Uterus (tissue), 4 donors: ENCODE measurements at places on chromosomes 1 and 21. TPM values are rescaled to one million over a fixed set of nuclear protein-coding genes. Genes with fewer than 3 reads are reported as not detected.
A peak's percentile ranks its signal among the peaks of the same experiment; 100 is the strongest.

LDLRAD1 gene
- not detected for total RNA-seq

INPP5B gene
- total RNA-seq = 42.3 TPM

SPRR2F gene
- not detected for total RNA-seq

PRKAA2 gene
- total RNA-seq = 2.8 TPM

KLHDC7A gene
- total RNA-seq = not detected

H3-3A gene
- 572 TPM for total RNA-seq

DNA sequence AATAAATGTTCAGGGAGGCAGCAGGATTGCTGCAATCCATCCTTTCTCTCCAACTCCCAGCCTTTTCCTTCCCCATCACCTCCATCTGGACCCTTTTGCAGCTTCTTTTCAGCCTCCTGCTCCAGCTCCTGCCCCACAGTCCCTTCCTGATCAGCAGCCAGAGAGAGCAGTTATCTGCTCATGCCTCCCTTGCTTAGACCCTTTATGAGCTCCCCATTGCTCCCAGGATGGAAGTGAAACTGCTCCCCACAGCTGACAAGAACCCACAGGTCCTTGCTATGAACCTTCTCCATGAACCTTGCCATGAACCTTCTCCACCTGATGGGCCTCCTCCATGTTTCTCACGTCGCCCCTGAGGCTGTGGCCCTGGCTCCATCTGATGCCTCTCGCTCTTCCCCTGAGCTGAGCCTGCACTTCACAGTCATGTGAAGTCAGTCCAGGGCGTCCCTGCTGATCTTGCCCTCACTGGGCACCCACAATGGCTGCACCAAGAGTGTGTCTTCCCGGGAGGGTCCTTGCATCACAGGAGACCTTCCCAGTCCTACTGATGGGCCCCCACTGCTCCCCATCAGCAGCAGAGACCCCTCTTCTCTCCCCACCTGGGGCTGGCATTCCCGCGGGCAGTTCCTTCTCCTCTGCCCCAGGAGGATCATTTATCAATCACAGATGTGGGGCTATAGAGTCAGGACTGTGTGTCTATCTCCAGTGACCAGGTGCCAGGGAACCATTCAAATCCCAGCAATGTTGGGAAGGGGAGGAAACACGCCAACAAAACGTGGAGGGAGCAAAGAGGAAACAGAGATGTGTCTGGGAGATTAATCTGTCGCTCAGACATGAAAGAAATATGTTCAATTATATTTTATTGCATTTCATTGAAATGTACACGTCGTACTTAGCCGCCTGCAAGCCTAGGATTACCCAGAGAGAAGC lies 73.1 kb downstream of the MATN1 start:
- H3K27me3 ChIP-seq = no peaks in the 10 kb centered on the region
- H3K27ac ChIP-seq = peak overlapping the region; percentile 69
- H3K36me3 ChIP-seq = no peaks in the 10 kb centered on the region
- DNase-seq = no peak
- H3K4me3 ChIP-seq = no peak overlapping the region
- H3K4me1 ChIP-seq = no peaks in the 10 kb centered on the region

DNA sequence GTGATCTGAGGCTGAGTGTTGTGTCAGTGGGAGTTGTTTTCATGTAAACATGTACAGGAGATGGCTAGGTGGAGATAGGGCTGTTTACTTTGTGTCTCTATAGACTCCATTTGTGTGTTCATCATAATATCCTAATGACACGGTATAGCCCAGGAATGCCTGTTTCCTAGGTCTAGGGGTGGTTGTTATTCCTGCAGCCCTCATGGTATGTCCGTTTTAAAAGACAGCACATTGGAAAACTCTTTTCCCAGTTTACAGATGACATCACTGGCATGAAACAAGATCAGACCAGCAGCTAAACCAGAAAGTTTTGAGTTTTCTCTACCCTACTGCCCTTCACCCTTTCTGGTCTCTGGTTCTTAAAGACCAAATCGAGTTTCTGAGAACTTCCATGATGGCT lies 227.3 kb upstream of the TMEM51 start:
- H3K27me3 ChIP-seq = no peaks in the 10 kb centered on the region
- no peak overlapping the region for H3K27ac ChIP-seq
- H3K4me1 ChIP-seq = peaks cover 17% of the 10 kb centered on the region
- DNase-seq = no peak
- no peak overlapping the region for H3K4me3 ChIP-seq

DNA sequence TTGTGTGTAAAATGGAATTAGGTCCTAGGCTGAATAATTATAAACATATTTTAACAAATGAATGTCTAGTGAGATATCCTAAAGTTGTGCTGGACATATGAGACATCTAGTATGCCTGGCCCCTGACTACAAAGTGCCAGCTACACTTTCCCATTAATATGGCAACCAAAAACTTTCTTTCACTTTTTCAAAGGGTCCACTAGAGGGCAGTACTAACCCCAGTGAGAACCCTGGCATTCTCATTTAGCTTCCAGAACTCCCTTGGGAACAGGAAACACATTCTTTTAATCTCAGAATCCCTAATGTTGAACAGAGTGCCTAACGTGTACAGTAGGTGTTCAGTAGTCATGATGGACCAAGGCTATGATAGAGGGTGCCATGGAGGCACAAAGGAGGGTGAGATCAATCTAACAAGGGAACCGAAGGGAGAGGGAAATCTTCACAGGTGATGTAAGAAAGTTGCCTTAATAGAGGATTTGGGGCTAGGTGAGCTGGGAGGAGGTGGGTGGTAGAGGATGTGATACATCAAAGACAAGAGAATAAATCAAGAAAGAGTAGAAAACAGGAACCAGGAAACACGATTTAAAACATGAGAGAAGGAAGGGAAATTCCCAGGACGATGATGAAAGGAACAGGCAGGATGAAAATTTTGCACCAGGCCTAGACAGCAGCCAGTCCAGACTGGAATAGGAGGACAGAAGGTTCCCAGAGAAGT lies 41.6 kb downstream of the NSL1 start:
- no peak for DNase-seq
- H3K36me3 ChIP-seq = no peaks in the 10 kb centered on the region
- H3K4me3 ChIP-seq = no peak overlapping the region
- H3K4me1 ChIP-seq = no peaks in the 10 kb centered on the region
- no peaks in the 10 kb centered on the region for H3K27me3 ChIP-seq

- H3K4me3 ChIP-seq = no peak overlapping the region
- H3K36me3 ChIP-seq = no peaks in the 10 kb centered on the region
- no peak for DNase-seq
- H3K27ac ChIP-seq = no peak overlapping the region
- H3K27me3 ChIP-seq = no peaks in the 10 kb centered on the region
Measured at GRCh38 chr1:50724626-50725286, 235.3 kb downstream of the FAF1 start.

GRCh38 chr1:204032642-204033235 lies 40.2 kb upstream of the SOX13 start:
- H3K4me3 ChIP-seq = no peak overlapping the region
- no peaks in the 10 kb centered on the region for H3K27me3 ChIP-seq
- H3K4me1 ChIP-seq = no peaks in the 10 kb centered on the region

DNA sequence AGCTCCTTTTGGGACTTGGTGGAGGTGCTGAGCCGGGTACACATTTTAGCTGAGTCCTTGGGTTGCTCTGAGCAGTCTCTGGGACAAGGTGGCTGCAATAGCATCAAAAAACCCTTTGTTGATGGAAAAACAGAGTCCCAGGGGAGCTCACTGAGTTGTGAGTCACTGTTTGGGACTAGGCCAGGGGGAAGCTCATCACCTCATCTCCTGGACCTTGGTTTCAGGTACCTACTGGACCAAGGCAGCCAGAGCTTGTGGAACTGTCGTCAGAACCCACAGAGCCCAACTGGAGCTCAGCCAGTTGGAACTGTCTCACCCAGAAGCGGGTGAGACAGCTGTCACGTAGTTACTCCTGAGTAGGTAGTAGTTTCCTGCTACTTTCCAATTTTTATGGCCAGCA lies 146.7 kb downstream of the HLX start:
- H3K36me3 ChIP-seq = no peaks in the 10 kb centered on the region
- H3K4me1 ChIP-seq = no peaks in the 10 kb centered on the region
- H3K27ac ChIP-seq = no peak overlapping the region
- H3K27me3 ChIP-seq = no peaks in the 10 kb centered on the region

DNA sequence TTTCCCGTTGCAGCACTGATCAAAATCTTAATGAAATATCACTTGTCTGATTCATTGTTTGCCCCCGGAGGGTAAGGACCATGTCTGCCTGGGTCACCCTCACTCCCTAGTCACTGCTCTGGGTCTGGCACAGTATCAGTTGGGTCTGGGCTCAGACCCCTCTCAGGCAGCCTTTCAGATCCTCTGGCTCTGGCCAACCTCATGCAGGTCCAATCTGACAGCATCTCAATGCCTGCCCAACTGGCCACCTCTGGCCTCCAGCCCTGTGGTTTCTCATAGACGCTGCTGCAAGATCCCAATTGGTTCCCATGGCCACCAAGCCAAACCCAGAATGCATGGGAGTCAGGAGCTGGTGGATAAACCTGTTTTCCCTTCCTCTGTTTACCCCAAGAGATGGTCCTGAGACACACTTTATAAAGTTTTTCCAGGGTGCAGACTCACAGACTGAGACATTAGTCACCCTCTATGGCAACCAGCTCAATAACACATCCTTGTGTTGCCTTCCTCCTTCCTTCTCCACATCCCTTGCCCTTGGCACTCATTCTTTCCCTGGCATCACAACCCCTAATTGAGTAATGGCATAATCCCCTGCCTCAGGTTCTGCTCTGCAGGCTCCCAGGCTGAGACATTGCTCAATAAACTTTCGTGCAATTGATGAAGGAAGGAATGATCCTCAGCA lies 199.2 kb downstream of the GRIK3 start:
- no peak overlapping the region for H3K27ac ChIP-seq
- DNase-seq = no peak
- H3K36me3 ChIP-seq = no peaks in the 10 kb centered on the region
- no peak overlapping the region for H3K4me3 ChIP-seq
- H3K4me1 ChIP-seq = no peaks in the 10 kb centered on the region
- no peaks in the 10 kb centered on the region for H3K27me3 ChIP-seq

DNA sequence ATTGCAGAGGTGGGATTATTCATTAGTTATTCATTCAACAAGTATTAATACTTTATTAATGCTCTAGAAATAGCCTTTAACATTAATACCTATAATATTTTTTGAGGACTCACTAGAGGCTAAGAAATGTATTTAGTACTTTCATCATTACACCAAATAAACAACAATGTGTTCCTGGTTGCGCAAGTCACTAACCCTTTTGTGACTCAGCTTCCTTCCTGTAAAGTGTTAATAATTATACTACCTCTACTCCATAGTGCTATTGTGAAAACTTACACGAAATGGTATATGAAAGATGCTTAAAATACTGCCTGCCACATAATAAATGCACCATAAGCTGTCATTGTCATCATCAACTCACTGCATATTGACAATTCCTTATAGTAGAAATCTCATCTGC lies 431.0 kb downstream of the DPYD start:
- no peak overlapping the region for H3K27ac ChIP-seq
- no peaks in the 10 kb centered on the region for H3K27me3 ChIP-seq
- no peak for DNase-seq
- H3K36me3 ChIP-seq = no peaks in the 10 kb centered on the region

GRCh38 chr1:180327089-180327488 lies 97.0 kb downstream of the LHX4 start:
- no peaks in the 10 kb centered on the region for H3K27me3 ChIP-seq
- no peaks in the 10 kb centered on the region for H3K36me3 ChIP-seq
- DNase-seq = no peak

DNA sequence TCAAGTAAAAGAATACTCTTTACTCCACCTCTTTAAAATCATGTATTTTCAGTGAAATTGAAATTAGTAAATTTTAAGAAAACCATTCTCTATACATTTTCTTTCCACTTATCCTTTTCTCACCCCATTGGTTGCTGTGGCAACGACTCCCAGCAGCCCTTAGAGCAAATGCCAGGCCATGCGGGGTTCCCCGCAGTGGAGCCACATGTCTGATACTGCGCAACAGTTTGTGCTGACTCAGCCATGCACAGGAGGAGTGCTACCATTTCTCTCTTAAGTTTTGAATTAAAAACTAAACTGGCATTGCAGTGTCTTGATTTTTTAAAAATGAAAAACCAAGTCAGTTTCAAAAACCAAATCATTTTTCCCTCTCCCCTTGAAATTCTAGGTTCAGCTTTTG lies 214.1 kb upstream of the L1TD1 start:
- H3K36me3 ChIP-seq = no peaks in the 10 kb centered on the region
- no peaks in the 10 kb centered on the region for H3K4me1 ChIP-seq
- H3K27ac ChIP-seq = no peak overlapping the region
- no peak overlapping the region for H3K4me3 ChIP-seq
- no peak for DNase-seq
- H3K27me3 ChIP-seq = no peaks in the 10 kb centered on the region

- H3K4me1 ChIP-seq = no peaks in the 10 kb centered on the region
- DNase-seq = no peak
- H3K36me3 ChIP-seq = no peaks in the 10 kb centered on the region
- H3K4me3 ChIP-seq = no peak overlapping the region
Measured at GRCh38 chr1:173527151-173527826, 50.2 kb downstream of the PRDX6 start.

DNA sequence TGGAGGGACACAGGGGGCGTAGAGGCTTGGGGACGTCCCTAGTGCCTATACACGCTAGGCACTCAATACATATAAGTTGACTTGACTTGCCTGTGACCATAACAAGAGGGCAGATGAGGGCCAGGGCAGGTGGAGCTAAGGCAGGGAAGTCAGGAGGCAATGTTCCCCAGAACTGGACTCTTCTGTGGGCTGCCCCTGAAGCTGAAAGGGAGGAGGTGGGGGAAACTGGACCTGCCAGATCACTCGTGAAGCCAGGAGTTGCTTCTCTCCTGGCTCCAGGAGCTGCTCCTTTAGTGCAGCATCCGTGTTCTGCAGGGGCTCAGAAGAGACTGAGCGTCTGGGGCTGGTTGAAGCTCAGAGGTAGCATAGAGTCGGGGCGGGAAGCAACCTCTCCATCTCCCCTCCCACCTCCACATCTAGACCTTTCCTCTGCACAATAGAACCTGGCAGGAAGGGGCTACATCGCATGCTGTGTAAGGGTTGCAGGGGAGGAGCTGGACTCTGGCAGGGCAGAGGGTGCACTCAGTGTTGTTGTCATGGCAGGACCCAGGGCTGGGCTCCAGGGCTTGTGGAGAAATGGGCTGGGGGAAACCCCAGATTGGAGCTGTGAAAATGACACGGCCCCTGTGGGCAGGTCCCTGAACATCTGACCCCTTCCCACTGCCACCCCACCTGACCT lies 2.9 kb upstream of the SEMA4A start:
- H3K4me1 ChIP-seq = no peaks in the 10 kb centered on the region
- DNase-seq = no peak
- H3K27me3 ChIP-seq = peaks cover 2% of the 10 kb centered on the region
- no peaks in the 10 kb centered on the region for H3K36me3 ChIP-seq
